Stimulated activated CD4-positive, alpha-beta T cell treated with anti-CD3 and anti-CD28 coated beads, Interleukin-4, amount 100 ng/mL, for 48 hours (primary cell): ENCODE measurements at places on chromosomes 1 and 21.

DNA sequence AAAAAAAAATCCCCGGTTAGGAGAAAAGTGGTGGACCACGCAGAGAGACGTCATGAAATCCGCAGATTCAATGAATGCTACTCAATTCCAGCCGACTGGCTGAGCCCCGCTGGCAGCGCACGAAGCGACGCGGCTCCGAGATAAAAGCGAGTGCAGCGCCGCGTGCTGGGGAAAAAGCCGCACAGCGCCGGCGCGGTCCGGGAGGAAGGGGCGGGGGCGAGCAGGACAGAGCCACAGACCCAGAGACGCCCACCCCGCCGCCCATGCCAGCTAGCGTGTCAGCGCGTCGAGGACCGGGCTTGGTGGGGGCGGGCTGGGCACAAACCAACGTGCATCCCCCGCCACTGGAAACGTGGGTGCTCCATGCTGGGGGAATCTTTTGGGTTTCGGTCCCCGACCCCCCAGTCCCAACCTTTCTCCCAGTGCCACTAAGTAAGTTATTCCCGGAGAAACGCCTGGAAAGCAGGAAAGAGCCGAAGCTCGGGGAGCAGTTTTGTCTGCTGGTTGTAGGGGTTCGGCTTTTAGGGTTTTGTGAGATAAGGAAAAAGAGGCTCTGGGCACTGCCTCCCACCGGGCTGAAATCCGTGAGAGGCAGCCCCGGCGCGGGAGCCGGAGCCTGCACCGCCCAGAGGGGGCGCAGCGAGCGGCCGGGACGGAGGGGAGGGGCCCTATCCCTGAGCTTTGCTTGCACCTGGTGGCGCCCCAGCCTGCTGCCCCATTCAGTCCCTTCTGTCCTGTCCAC is at the start of gene KCNJ6:
Gene KCNJ6, minus strand, starts transcription at position 148 of the 742 bp plus-strand sequence. CDS start 75,775 bp downstream, outside the sequence.
- DNase-seq: no peak

- DNase-seq: peak; percentile 84
Observed at GRCh38 chr1:31394584-31395193, 18.3 kb upstream of the SERINC2 start.

GRCh38 chr1:31505911-31506497 is 70.3 kb upstream of the TINAGL1 start:
- no peak for DNase-seq

DNA sequence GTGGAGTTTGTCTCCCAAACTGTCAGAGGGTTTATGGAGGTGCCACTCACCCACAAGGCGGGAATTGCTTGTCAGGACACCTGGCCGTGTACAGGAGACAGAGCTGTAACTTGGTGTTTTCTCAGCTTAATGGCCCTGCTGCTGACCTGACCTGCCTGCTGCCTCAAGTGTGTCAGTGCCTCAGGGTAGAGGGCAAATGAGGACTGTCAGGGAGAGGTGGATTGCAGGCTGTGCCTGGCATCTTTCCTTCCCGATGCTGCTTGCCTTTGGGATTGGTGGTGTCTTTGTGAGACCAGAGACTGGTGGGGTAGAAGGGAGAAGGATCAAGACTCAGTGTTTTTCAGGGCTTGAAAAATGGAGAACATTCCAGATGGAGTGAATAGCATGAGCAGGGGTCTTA is 31.4 kb downstream of the TMEM53 start:
- DNase-seq: no peak

DNA sequence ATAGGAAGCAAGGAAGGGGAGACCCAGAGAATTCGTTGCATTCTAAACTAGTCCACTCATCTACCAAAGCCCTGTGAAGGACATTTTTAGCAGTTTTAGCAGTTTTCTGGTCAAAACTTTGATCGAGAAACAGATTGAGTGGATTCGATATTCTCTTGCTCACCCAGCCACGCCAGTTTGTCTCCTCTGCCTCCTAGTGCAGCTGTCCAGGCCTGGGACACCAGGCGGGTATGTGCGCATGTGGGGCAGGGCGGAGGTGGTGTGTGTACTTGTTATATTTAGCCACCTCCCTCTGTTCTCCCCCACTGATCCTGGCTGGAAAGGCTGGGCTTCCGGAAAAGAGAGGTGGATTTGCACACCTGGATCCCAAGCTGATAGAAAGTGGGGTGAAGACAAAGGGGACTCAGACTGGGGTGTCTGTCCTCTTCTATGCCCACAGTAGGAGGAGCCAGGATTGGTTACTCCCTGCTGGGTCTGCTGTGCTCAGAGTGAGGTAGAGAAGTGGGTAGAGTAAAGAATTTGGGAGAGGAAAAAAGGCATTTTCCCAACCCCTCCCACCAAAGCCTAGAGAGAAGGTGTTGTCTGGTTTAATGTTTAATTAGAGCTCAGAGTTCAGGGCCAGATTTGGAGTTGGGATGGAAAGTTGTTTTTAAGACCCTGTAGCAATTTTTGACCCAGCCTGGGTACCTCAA is 3.8 kb downstream of the LMNA start:
- DNase-seq: no peak

DNA sequence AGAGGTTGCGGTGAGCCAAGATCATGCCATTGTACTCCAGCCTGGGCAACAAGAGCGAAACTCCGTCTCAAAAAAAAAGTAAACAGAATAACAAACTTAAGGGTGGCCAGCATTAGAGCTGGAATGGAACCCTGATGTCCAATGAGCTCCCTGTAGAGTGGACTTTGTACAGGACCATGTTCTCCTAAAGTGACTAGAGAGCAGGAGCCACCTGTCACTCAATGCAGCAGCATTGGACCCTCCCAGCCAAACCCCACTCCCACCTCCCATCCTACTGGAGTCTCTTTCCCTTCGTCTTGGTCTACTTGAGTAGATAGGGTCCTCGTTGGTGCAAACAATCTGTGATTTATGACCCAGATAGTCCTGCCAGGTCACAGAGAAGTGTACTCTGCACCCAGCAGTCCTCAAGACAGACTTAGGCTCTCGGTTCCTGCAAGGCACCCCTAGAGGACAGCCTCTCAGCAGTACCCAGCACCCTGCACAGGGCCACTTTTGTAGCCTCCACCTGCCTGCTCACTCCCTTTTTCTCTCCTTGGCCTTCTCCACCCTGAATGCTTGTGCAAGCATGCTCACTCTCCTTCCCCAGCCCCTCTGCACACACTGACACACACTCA is 69.2 kb upstream of the ZNF281 start:
- no peak for DNase-seq

GRCh38 chr1:53111073-53111556 is 31.3 kb downstream of the SLC1A7 start:
- no peak for DNase-seq

- DNase-seq: no peak
Observed at GRCh38 chr1:230282157-230282556, 144.0 kb downstream of the PGBD5 start.

- DNase-seq: no peak
Observed at GRCh38 chr1:223514644-223515043, 121.4 kb downstream of the CCDC185 start.

DNA sequence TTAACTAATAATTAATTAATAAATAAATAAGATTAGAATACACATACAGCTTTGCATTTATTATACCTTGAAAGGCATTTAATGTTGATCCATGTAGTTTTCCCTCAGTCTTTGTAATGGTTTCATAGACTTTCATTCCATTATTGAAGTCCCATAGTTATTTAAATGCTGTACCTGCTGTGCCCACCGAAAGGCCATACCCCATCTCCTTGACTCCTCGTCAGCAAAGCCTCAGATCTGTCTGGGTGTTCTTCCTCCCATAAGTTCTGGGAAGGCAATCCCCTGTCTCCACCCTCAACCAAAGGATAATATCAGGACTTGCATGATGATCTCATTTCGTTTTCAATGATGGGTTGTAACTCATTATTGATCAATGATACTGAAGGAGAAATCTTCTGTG is 17.1 kb downstream of the CCN1 start:
- no peak for DNase-seq

- no peak for DNase-seq
Observed at GRCh38 chr1:30023339-30024022, 699.9 kb downstream of the MATN1 start.

DNA sequence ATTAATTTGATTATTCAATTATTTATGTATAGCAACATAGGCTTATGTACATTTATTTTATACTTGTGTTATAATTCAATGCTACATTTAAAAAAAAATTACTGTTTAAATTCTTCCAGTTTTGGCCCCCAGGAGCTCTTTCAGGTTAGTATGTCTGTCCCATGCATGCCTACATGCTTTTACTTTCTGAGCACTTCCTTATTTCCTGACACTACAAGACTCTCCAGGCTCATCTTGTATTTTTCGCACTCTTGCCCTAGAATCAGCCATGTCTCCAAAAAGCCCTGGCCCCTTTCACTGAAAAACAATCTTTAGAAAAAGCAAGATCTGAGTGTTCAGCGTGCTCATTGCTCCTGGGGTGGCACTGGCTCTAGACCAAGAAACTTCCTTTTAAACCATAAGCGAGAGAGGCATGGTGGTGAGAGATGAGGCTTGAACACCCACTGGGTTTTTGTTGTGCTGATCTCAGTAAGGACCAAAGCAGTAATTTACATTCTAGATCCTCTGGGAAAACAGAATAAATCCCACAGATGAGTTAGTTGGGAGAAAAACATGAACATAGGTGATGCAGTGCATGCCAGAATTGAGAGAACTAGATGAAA is 95.0 kb downstream of the SLC30A10 start:
- DNase-seq: no peak

- no peak for DNase-seq
Observed at GRCh38 chr1:242585616-242586359, 61.3 kb upstream of the PLD5 start.

DNA sequence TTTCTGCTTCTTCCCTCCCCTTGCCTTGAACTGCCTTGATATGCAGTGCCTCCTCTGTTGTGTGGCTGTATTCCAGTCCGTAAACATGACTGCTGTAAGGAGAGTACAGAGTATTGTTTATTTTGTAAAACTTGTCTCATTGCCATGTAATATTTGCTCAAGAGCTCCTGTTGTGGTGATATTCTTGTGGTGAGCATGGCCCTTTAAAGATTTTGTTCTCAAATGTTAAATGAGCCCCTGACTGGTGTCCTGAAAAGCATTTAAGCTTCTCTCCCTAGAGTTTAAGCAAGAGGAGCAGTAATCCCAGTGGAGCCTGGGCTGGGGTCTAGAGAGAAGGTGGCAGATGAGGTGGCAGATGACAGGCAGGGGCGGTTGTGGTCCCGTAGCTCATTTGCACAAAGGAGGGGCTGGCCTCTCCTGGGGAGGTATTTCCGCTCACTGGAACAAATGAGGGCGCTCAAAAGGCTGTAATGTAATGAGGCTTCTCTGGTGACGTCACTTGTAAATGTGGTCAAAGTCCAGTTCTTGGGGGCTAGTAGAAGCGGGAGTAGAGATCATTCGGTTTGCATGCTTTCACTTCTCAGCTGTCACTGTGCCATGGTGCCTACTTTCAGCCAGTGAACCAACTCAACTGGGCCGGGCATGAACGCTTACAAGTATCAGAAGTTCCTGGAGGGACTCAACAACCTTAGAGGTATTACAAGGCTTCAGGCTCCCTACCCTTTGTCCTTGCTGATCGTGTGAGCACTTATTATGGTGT is 46.0 kb upstream of the MACF1 start:
- DNase-seq: no peak

DNA sequence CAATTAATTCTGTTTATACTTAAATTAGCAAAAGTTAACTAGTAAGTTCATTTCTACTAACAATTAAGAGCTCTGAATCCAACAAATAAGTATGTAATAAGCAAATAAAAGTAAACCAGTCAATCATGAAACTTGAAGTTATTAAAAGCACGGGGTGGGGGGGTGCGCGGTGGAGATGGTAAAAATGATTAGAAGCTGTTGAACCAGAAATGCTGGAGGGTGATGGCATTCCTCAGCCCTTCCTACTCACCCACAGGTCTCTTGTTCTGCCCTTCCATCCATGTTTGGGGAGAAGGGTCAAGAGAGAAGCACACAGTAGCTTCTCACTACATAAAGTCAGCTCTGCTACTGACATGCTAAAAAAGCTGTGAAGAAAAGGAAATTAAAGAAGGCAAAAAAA is 63.5 kb downstream of the AKT3 start:
- DNase-seq: no peak

GRCh38 chr1:60262701-60263100 is 189.1 kb upstream of the C1orf87 start:
- DNase-seq: no peak

GRCh38 chr1:240245629-240246020 is 153.9 kb downstream of the FMN2 start:
- no peak for DNase-seq

DNA sequence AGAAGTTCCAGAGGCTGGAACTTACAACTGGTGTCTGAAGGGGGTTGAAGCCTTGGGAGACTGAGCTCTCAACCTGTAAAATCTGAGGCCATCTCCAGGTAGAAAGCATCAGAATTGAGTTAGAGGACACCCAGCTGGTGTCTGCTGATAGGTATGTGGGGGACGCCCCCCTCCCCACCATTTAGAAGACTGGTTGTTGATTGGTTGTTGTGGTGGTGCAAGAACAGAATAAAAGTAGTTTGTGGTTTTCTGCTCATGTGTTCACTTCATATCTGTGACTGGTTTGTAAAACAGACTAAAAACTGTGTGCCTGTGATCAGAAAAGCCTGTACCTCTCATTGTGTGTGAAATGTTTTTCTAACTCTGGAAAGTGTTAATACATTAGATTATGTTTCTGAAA is 33.2 kb upstream of the PDE4B start:
- no peak for DNase-seq

DNA sequence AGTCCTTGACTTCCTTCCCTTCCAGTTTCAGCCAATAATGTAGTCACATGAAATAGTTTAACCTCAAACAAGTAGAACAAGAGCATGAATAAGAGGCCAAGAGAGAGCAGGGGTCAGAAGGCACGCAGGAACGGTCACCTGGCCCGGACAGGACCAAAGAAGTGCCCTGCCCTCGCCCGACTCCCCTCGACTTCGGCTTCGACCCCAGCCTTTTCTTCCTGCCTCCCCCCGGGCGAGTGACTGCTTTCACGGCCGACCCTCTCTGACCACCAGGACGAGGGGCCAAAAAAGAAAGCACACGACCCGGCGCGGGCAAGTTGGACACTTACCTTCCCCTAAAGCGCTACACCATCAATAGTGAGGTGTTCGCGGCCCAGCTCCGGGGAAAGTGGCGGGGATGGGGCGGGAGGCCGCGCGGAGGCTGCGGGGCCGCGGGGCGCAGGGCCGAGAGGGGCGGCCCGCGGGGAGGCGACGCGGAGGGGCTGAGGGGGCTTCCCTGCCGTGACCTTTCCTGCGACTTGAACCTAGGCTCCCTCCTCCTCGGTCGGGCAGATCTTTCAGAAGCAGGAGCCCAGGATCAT is 519 bp downstream of the RERE start:
- DNase-seq: peak; percentile 18

- no peak for DNase-seq
Observed at GRCh38 chr1:114033961-114034360, 54.7 kb downstream of the OLFML3 start.
